ENCODE measurements at places on chromosomes 2 and 18.

DNA sequence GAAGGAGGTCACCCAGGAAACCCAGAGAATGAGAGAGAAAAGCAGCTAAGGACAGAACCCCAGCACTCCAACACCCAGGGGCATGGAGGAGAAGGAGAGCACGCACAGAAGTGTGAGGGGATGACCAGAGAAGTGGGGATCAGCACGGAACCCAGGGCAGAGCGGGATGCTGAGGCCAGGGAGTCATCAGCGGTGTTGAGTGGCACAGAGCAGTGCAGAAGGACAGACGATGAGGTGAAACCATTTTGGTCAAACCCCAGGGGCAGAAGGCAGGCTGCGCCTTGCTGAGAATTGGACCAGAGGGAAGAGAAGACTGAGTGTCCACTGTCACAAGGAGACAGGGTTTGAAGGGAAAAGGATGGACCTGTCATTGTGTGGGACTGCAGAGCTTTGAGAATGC, 23.4 kb upstream of the ASB18 start:
- DNase-seq, result no peak

GRCh38 chr18:74456349-74457042, 612 bp downstream of the DIPK1C start:
- DNase-seq, result peak; percentile 31

- no peak for DNase-seq
Observed at GRCh38 chr2:210387074-210387473, 72.1 kb upstream of the MYL1 start.

GRCh38 chr18:55337138-55337537, 250.9 kb downstream of the TCF4 start:
- no peak for DNase-seq

DNA sequence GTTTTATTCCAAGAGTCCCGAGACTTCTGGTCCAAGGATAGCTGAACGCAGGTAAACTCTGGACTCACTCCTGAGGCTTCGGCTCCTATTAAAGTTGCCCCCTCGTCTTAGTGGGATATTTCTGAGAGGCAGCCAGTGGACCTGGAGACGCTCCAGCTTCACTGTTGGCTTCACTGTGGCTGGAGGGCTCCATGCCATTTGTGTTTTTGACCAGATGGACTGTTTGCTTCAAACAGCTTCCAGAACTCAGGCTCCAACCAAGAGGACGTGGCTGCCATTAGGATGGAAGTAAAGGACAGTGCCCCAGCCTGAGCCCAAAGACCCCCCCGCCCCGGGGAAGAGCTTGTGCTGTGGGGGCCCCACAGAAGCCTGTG, 94.4 kb upstream of the LDAH start:
- DNase-seq, result no peak

GRCh38 chr2:37414470-37414949, 70.1 kb downstream of the QPCT start:
- DNase-seq, result no peak

- DNase-seq, result no peak
Observed at GRCh38 chr2:219002395-219003266, 9.4 kb upstream of the CRYBA2 start.

GRCh38 chr2:237858294-237859081, 935 bp upstream of the RAMP1 start:
- DNase-seq, result peak; percentile 84

GRCh38 chr18:41647914-41648313, 307.1 kb upstream of the PIK3C3 start:
- DNase-seq, result no peak

GRCh38 chr2:3313781-3314375, 63.7 kb downstream of the EIPR1 start:
- no peak for DNase-seq

GRCh38 chr2:153059338-153060052, 341.1 kb downstream of the ARL6IP6 start:
- DNase-seq, result no peak

DNA sequence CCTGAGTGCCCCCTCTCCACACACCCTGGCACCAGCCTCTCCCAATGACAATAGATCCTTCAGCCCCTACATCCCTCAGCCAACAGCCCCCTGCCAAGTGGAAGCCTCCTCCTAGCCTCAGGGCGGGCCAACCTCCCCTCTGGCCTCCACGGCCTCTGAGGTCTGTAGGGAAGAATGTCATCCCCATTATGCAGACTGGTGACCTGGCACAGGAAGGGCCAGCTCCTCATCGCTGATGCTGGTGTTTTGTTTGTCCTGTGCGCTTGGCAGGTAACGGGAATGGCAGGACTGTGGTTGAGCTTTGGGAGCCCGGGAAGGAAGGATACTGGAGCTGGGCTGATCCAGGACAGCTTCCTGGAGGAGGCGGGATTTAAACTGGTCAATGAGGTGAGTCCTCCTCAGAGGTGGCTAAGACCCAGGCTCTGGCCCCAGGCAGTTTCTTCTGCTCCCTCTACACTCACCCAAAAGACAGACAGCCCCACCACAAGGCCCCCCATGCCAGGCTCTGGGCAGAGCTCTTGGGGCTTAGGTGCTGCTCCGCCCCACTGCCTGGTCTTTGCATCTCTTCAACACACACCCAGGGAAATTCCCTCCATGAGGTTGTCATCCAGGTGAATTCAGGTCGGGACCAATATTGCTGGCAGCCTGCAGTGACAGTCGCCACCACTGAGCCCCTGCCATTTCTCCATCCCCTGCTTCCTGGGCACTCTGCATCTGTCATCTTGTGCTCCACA, 75.2 kb upstream of the SMAD7 start:
- no peak for DNase-seq

DNA sequence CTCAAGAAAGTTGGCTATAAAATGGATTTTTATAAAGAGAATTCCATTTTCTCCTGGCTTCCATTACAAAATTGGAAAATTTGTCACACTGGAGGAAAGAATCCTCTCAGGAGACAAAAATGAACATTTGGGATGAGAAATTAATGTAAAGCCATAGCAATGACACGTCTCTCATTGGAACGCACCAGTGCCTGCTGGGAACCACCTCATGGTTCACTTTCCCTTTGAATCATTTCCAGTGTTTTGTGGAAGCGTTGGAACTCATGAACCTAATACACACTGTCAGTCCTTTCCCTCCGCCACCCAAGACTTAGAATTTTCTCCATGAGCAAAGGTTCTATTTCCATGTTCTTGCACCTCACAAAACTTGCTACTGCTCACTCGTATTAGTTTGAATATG, 21.0 kb upstream of the NRP2 start:
- DNase-seq, result no peak

DNA sequence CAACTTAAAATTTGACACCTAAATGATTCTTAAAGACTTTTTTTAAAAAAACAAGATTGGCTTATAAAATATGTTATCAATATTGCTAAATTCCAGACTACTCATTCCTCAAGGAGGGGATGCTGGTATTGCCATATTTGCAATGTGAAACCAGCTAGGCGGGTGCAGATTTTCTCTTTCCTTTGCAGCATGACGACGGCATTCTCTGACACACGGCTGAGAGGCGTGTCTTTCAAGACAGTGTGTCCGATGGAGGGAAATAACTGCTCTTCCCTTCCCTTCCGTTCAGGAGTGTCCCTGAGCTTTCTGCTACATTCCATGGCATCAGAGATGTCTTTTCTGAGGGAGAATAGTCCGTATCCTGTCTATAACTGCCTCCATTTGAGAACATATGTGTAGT, 38.2 kb upstream of the CNGA3 start:
- no peak for DNase-seq

DNA sequence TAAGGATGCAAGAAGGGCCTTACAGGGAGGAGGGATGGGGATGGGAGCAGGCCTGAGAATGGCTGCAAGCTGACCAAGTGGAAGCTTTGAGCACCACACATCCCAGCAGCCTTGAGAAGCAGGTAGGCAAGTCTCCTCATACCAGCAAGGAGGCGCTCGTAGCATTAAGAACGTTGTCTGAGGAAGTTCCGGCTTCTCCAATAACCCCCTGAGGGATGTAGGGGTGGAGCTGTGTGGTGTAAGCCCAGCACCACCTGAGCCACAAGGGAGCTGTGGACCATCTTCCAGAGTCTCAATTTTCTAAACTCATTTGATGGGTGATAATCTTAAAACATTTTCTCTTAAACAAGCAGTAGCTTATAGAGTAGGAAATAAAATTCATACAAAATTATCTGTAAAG, 50.6 kb downstream of the ST3GAL5 start:
- no peak for DNase-seq

DNA sequence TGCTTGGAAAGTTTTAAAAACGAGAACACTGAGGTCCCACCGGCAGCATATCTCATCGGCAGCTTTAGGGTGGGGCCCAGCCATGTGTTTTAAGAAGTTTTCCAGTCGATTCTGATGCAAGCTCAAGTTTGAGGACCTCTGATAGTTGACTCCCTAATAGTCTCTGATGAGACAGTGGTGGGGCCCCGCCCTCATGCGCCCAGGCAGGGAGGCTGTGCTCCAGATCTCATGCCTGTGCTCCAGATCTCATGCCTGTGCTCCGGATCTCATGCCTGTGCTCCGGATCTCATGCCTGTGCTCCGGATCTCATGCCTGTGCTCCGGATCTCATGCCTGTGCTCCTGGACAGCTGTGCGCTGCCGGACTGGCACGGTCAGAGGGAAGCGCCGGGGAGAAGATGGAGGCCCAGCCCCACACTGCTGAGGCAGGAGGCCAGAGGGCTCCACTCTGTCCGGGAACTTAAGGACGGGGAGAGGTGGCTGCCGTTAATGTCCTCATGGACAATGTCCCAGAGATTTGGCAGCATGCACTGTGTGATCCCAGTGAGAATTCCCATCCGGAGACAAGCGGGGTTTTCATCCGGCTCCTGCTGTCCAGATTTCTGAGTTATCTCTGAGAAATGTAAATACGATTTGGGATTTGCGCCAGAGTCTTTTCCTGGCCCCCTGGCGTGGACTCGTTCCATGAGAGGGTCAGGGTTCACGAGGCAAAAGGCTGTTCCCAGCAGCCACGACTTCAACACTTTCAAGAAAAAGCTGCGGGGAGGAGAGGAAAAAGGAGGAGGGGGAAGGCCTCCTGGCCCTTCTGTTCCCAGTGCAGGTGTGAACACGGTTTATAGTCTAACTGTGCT, 9.4 kb upstream of the COLEC11 start:
- DNase-seq, result peak; percentile 57

- DNase-seq, result peak; percentile 3
Observed at GRCh38 chr2:233821196-233821595, 33.1 kb downstream of the HJURP start.

DNA sequence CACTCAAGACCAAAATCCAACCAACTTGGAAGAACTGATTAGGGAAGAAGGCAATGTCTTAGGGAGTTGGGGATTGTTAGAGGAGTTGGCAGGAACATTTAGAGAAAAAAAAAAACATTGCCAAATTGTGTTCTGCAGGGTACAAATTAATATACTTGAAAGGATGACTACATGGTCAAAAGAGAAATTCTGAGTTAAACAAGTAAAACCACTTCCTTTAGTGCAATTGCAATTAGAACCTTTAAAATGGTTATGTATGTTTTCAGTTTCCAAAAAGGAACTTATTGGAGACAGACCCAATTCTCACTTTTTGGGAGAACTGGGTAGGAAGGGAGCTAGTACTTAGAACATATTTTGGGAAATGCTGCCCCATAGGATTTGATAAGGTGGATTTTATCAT, 137.9 kb downstream of the GPD2 start:
- no peak for DNase-seq

DNA sequence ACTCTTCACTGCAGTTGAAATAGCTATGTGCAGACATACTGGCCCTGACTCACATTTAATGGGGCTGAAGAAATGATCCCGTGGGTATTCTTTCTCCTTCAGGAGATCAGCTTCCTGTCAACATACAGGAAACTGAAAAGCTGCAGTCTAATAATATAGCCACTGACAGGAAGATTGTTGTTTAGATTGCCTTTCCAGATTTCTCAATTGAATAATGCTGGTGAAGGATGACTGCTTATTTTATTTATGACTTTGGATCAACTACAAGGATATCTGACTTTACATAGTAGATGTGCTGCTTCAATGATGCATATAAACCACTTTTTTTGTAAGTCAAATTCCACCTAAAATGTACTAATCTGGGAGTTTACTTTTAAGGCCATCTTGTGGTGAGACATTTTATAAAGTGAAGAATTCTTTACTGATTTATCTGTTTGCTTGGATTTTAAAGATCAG, 93.4 kb upstream of the MAP4K3 start:
- no peak for DNase-seq

DNA sequence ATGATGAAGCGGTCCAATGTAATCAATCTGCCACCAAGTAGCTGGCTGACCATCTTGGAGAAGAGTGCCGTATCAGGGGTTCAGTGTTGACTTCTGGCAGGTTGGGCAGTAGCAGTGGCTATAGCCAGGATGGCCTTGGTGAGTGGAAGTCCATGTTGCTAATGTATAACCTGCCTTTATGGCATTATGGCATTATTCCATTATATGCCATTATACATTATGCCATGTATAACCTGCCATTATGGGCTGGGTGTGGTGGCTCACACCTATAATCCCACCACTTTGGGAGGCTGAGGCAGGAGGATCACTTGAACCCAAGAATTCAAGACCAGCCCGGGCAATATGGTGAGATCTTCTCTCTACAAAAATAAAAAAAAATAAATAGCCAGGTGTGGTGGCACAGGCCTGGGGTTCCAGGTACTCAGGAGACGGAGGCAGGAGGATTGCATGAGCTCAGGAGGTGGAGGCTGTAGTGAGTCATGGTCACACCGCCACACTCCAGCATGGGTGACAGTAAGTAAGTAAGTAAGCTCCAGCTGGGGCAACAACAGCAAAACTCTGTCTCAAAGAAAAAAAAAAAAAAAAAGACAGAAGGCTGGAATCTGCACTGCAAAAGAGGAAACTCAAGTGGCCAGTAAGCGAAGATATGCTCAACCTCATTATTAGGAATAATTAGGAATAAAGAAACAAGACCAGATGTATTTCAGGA, 24.4 kb upstream of the EMILIN2 start:
- DNase-seq, result no peak

DNA sequence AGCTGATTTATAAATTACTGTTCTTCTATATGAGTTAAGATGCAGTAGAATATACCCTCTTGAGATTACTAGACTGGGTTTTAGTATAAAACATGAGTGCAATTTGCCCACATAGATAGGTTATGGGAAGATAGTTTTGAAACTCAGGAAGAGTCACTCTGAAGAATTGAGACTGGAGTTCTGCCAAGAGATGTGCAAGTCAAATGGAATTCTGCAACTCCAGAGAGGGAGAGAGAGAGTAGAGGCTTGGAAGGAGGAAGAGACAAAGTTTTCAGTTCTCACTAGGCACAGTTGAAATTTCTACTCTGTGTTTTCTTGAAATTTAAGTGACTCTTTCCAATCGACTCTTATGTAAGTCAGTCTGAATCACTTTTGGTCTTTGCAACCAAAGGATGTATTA, 878.8 kb downstream of the TSN start:
- DNase-seq, result no peak

- no peak for DNase-seq
Observed at GRCh38 chr18:48053881-48054816, 123.7 kb upstream of the SMAD2 start.

Data from right hindlimb (tissue), 1 donor.